Activated CD4-positive, alpha-beta T cell treated with anti-CD3 and anti-CD28 coated beads for 36 hours (primary cell): ENCODE measurements at places on chromosomes 5 and 9. TPM values are rescaled to one million over a fixed set of nuclear protein-coding genes. Genes with fewer than 3 reads are reported as not detected.

Gene GRAMD2B
- 13.9 TPM for total RNA-seq

Gene IRGM
- total RNA-seq, result 2.3 TPM

Gene KIF4B
- 0.05 TPM for total RNA-seq

Gene PLPPR1
- total RNA-seq, result not detected

Gene FOXD4
- 0.16 TPM for total RNA-seq

Gene C9orf85
- total RNA-seq, result 10.2 TPM

Gene PCDHA1
- total RNA-seq, result not detected

Gene ACOT12
- not detected for total RNA-seq

Gene PCA3
- total RNA-seq, result not detected

Gene MARCOL
- not detected for total RNA-seq

Gene KYAT1
- total RNA-seq, result 14.8 TPM
